ENCODE measurements at places on chromosomes 3 and 15.

DNA sequence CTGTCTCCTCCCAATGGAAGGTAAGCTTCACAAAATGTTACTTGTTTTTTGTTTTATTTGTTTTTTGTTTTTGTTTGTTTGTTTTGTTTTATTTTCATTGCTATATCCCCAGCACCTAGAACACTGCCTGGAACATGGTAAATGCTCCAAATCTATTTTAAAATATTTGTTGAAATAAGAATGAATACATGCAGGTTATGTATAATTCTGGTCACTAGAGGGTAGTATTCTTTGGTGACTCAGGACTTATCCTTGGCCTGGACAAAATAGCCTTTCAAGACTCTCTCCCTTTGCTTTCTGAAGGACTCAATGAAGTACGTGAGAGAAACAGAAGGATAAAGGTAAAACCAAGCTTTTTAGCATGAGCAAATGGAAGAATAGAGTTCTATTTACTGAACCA, 46.9 kb upstream of the PPP2R3A start:
- DNase-seq, result no peak

- peak; percentile 89 for DNase-seq
Observed at GRCh38 chr3:196711838-196712513, at the start of the genes CEP19 and PIGX. Gene CEP19 (minus strand): TSS chr3:196712250. CDS start chr3:196708657, 3,593 bp downstream. Gene PIGX (plus strand): TSS chr3:196712377.

DNA sequence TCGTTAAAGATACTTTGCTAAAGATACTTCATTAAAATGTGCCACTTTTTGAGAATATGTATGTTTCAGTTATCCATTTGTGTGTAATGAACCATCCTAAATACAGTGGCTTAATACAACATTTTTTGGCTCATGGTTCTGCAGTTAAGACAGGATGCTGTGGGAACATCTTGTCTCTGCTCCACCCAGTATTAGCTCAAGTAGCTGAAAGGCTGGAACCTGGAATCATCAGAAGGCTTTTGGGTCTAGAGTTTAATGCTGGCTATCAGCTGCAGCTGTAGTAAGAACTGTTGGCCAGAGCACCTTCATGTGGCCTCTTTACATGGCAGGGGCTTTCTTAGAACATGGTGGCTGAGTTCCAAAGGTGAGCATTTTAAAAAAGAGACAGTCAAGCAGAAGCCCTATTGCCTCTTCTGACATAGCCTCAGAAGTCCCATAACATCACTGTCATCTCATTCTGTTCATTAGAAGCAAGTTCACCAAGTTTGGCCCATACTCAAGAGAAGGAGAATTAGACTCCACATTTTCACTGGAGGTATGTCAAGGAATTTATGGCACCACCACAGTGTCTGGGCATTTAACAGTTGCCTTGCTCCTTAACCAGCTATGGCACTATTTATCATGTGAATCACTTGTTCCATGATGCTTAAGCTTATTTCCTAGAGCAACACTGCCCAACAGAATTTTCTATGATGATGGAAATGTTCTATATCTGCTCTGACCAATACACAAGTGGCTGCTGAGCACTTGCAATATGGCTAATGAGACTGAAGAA, 70.4 kb upstream of the PDZRN3 start:
- no peak for DNase-seq

DNA sequence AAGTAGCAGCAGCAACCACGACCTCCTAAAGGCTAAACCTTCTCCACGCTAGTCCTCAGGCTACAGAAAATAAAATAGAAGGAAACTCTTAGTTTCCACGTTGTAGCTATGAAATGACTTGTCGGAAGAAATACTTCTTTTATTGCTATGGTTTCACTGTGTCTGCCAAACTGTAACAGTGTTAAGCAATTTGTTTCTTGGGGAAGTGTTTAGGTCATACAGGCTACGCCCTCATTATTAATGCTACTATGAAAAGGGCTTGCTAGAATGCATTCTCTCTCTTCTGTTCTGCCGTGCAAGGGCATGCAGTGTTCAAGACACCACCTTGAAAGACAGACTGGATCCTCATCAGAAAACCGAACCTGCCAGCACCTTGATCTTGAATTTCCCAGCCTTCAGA, 462.7 kb downstream of the PLOD2 start:
- no peak for DNase-seq

- no peak for DNase-seq
Observed at GRCh38 chr3:42702066-42702951, at the start of gene HHATL. Gene HHATL (minus strand): TSS chr3:42702798. CDS start chr3:42700826, 1,972 bp downstream.

DNA sequence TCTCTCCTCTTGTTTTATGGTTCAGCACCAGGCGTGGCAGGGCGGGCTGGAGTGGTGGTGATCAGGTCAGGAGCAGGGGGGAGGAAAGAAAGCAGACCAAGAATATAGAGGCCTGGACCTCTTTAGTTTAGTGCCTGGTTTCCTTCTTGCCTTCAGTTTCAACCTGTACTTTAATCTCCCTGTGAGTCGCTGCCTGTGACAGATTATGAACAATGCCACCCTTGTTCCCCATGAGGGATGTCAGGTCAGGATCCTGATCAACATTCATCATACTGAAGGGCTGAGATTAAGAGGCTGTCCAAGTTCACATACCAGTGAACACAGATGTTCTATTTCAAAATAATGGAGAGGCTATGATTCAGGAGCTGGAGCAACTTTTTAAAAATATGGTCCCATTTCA, 11.4 kb downstream of the ENTPD3 start:
- DNase-seq, result no peak

DNA sequence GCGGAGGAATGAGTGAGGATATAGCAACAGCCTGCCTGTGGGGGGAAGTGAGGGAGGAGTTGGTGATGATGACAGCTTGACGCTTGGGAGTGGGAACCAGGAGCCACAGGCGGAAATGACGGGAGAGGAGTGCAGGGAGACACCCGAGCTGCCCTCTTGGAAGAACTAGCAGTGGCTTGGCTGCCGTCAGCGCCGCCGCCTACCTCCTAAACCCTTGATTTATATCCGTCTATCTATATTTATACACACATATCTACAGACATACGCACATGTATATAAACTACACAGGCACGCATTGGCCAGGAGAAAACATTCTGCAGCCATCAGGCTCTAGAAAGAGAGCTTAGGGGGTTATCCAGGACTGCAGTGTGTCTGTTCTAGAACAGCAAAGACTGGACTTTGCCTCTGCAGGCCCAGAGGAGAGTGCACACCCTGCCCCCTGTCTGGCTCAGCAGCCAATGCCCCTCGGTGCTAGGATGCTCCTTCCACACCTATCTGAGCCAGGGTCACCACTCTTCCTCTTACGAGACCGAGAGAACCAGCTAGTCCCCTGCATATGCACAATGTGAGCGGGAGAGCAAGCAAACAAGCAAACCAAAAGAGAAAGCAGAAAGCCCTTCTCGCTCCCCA, 45.3 kb upstream of the MAGEF1 start:
- DNase-seq, result no peak

DNA sequence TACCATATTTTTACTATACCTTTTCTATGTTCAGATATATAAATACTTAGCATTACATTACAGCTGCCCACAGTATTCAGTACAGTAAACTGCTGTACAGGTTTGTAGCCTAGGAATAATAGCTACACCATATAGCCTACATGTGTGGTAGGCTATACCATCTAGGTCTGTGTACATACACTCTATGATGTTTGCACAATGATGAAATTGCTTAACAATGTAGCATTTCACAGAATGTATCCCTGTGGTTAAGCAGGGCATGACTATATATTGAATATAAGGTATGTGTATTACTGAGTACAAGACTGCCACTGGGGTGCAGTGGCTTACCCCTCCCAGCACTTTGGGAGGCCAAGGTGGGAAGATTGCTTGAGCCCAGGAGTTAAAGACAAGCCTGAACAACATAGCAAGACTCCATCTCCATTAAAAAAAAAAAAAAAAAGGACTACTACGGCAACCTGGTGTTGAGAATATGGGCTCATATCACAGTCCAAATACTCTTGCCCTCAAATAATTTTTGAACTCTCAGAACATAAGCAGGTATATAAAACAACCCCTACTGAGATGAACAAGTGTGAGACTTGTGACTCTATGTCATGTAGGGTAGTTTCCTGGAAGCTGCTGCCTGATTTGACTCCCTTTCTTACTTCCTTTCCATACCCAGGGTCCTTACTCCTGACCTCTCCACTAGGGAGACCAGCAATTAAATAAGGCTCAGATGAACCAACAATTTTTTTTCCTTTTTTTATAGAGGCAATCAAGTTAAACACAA, 4.8 kb downstream of the PPP1R14D start:
- no peak for DNase-seq

DNA sequence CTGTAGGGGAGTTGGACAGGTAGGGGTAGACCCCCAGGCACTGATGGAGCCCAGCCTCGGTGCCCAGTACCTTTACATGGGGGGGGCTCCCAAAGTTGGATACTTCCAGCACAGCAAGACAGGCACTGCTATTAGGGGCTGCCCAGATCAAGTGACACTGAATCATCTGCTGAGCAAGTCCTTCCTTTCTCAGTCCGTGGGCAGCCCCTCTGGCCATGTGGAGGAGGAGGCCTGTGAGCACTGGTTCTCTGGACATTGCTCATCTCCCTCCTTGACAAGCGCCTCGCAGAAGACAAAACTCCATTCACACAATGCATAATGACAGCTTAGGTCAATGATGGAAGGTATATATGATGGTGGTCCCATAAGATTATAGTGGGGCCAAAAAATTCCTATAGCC, 35.7 kb downstream of the EEFSEC start:
- no peak for DNase-seq

GRCh38 chr3:138472141-138472825, 37.9 kb downstream of the ESYT3 start:
- no peak for DNase-seq

GRCh38 chr3:149247008-149247710, 25.5 kb upstream of the CP start:
- DNase-seq, result no peak
